CD4-positive, CD25-positive, alpha-beta regulatory T cell (primary cell): ENCODE measurements at places on chromosomes 4 and X. TPM values are rescaled to one million over a fixed set of nuclear protein-coding genes. Genes with fewer than 3 reads are reported as not detected.

The CTAG1B gene
- not detected for total RNA-seq

- no peak overlapping the region for H3K27ac ChIP-seq
- H3K4me3 ChIP-seq, result no peak overlapping the region
- no peaks in the 10 kb centered on the region for H3K4me1 ChIP-seq
- no peaks in the 10 kb centered on the region for H3K27me3 ChIP-seq
Measured at GRCh38 chrX:8971116-8971515, 62.8 kb downstream of the FAM9B start.

GRCh38 chr4:94642561-94642866, 115.2 kb upstream of the BMPR1B start:
- H3K27ac ChIP-seq, result no peak overlapping the region
- H3K4me3 ChIP-seq, result no peak overlapping the region
- DNase-seq, result no peak
- peaks cover 9% of the 10 kb centered on the region for H3K36me3 ChIP-seq
- no peaks in the 10 kb centered on the region for H3K27me3 ChIP-seq

DNA sequence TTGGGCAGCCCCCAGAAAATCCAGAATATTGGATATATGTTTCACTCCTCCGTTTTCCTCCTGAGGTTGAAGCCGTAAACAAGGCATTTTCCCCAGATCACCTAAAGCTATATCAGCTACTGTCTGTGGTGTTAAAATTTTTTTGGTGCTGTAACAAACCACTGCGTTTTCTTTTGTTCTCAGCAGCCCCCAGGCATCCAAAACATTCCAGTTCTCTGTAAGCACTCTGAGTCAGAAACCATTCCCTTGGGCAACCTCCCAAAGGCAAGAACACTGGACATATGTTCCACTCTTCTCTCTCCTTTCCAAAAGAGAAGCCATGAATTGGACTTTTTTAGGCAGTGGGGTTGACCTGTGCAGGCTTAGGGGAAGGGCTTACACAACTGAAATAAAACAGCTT, 310.9 kb downstream of the MID1IP1 start:
- H3K36me3 ChIP-seq, result no peaks in the 10 kb centered on the region
- no peak for DNase-seq
- H3K4me1 ChIP-seq, result no peaks in the 10 kb centered on the region
- H3K27ac ChIP-seq, result no peak overlapping the region

DNA sequence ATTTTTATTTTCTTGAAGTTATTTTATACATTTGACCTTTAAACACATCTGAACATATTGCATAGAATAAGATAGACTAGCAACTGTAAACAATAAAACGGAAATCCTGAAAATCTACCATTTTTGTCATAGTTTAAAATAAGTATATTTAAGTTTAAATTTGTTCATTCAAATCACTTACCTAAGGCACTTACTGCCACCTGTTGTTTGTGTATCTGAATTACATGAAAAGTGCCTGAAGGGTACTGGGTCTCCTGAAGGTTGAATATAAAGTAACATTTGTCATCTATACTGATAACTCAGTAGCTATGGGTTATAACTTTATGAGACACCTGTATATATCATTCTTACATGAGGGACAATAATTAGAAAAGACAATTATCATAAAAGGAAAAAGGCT, 38.6 kb downstream of the TRPC5 start:
- H3K27ac ChIP-seq, result no peak overlapping the region
- no peak overlapping the region for H3K4me3 ChIP-seq
- H3K4me1 ChIP-seq, result no peaks in the 10 kb centered on the region
- H3K36me3 ChIP-seq, result no peaks in the 10 kb centered on the region

GRCh38 chrX:41240509-41240908, 93.5 kb upstream of the DDX3X start:
- no peak overlapping the region for H3K4me3 ChIP-seq
- H3K4me1 ChIP-seq, result no peaks in the 10 kb centered on the region
- H3K27ac ChIP-seq, result no peak overlapping the region
- no peaks in the 10 kb centered on the region for H3K36me3 ChIP-seq

DNA sequence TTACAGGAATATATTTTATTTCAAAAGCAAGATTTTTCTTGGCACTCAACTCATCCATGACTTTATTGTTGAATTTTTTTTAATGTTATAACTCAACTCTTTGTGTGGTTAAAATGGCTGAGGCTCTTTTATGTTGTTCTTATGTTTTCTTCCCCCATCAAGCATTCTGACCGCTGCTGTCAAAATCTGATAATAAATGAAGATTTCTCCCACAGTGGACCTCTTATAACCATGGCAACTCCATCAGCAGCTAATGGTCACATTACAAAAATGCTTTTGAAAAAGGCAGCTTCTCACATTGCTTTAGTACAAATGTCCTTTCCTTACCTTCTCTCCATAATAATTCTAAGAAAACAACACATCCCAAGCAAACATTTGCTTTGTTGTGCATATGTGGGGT, 96.0 kb upstream of the ATOH1 start:
- no peaks in the 10 kb centered on the region for H3K4me1 ChIP-seq
- H3K4me3 ChIP-seq, result no peak overlapping the region
- H3K27me3 ChIP-seq, result no peaks in the 10 kb centered on the region

- H3K4me1 ChIP-seq, result no peaks in the 10 kb centered on the region
- no peaks in the 10 kb centered on the region for H3K36me3 ChIP-seq
- no peak overlapping the region for H3K27ac ChIP-seq
- DNase-seq, result no peak
- H3K27me3 ChIP-seq, result no peaks in the 10 kb centered on the region
Measured at GRCh38 chrX:148672517-148672916, 172.1 kb downstream of the AFF2 start.

GRCh38 chr4:124530464-124531077, 182.0 kb downstream of the ANKRD50 start:
- H3K36me3 ChIP-seq, result no peaks in the 10 kb centered on the region
- H3K27me3 ChIP-seq, result no peaks in the 10 kb centered on the region
- no peak overlapping the region for H3K27ac ChIP-seq
- DNase-seq, result no peak

The KLF3 gene
- 126 TPM for total RNA-seq

DNA sequence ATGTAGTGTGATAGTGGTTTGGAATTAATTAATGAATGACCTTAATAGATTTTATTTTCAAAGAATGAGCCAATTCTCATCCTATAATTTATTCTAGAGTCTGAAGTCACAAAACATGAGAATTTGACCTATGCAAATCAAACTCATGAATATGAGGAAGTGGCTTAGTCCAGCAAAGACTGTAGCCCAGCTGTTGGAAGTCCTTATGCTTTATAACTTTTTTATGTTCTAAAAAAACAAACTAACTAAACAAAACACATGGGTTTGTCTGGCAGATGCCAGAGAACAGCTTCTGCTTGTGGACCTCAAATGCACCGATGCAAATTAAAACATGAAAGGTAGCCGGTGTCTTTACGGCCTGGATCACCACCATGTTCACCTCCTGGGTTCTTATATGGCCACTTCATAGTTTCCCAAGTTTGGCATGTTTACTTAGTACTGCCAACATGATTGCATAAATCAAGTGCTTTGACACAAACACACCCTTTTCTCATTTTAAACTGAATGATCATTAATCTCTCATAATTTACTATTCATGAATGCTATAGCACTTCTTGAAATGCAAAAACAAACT, 277.4 kb downstream of the PAPSS1 start:
- H3K27ac ChIP-seq, result no peak overlapping the region
- DNase-seq, result no peak
- no peaks in the 10 kb centered on the region for H3K36me3 ChIP-seq
- no peak overlapping the region for H3K4me3 ChIP-seq
- H3K4me1 ChIP-seq, result no peaks in the 10 kb centered on the region

- DNase-seq, result no peak
- H3K27me3 ChIP-seq, result no peaks in the 10 kb centered on the region
- H3K27ac ChIP-seq, result no peak overlapping the region
- H3K4me1 ChIP-seq, result no peaks in the 10 kb centered on the region
- no peaks in the 10 kb centered on the region for H3K36me3 ChIP-seq
- no peak overlapping the region for H3K4me3 ChIP-seq
Measured at GRCh38 chr4:88027611-88028608, 20.5 kb downstream of the PKD2 start.

DNA sequence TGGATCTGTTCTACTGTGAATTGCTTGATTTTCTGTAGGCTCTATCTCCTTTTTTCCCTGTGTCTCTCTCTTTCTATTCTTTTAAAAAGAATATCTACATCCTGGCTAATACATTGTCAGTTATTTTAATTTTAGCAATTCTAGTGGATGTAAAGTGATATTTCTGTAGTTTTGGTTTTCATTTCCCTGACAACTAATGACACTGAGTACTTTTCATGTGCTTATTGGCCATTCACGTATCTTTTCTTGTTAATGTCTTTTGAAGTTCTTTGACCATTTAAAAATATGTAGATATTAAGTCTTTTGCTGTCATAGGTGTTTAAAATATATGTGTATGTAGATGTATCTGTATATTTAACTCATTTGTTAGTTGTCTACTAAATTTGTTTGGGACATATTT, 59.0 kb upstream of the SOX3 start:
- no peak overlapping the region for H3K27ac ChIP-seq
- no peaks in the 10 kb centered on the region for H3K27me3 ChIP-seq
- H3K4me3 ChIP-seq, result no peak overlapping the region

DNA sequence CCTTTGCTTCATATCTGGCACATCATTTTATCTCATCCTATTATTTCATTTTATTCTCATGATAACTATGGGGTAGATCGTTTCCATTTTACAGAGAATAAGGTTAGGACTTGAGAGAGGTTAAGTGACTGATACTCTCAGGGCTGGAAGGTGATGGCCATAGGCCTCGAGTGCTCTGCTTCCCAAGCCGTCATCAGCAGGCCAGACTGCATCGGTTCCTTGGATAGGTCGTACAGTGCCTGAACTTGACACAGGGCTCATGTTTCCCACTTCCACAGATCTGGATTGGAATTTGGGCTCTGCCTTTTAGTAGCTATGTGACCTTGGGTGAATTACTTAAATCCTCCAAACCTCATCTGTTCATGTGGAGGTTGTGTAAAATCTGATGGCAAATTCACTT, 81.4 kb downstream of the TMEM131L start:
- DNase-seq, result no peak
- peaks cover 25% of the 10 kb centered on the region for H3K36me3 ChIP-seq
- H3K4me1 ChIP-seq, result peaks cover 35% of the 10 kb centered on the region
- peak overlapping the region; percentile 6 for H3K27ac ChIP-seq
- no peaks in the 10 kb centered on the region for H3K27me3 ChIP-seq

The CT47B1 gene
- total RNA-seq, result not detected

DNA sequence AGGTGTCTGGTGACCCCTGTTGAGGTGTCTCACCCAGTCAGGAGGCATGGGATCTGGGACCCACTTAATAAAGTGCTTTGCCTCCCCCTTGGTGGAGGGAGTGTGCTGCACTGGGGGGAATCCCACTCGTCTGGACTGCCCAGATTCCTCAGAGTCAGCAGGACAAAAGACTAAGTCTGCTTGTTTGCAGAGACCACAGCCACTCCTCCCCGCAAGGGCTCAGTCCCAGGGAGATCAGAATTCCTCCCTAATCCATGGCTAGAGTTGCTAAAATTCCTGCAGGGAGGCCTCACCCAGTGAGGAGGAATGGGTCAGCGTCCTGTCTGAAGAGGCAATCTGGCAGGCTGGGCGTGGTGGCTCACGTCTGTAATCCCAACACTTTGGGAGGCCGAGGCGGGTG, 442.2 kb downstream of the PABPC4L start:
- H3K27ac ChIP-seq, result no peak overlapping the region
- H3K4me3 ChIP-seq, result no peak overlapping the region
- no peak for DNase-seq
- no peaks in the 10 kb centered on the region for H3K4me1 ChIP-seq
- no peaks in the 10 kb centered on the region for H3K27me3 ChIP-seq

- H3K4me3 ChIP-seq, result peak overlapping the region; percentile 98
- peaks cover 18% of the 10 kb centered on the region for H3K36me3 ChIP-seq
- peak overlapping the region; percentile 29 for H3K27ac ChIP-seq
- no peaks in the 10 kb centered on the region for H3K27me3 ChIP-seq
- no peak for DNase-seq
Measured at GRCh38 chr4:68346461-68346860, 3.4 kb downstream of the YTHDC1 start.

DNA sequence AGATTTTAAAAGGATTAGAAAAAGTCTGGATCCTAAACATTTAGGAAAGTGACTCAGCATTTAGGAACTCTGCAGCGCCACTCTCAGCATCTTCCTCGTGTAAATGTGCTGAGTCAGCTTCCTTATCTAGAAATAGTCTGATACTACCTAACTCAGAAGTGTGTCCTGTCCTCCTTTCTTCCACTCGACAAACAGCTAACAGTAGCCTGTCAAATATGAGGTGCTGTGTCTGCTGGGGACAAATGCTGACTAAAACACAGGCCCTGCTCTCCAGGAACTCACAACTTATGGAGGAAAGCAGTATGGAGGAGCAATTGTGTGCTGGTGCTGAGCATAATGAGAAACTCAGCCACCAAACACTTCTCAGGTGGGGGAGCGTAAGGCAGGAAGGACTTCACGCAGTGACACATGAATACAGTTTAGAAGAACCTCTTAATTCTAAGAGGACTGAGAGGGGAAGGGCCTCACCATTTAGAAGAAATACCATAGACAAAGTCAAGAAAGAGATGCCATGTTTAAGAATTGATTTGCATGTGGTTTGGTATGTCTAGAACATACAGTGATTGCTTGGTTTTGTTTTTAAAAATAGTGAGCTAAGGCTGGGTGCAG, 125.3 kb downstream of the SOWAHB start:
- no peak overlapping the region for H3K27ac ChIP-seq
- no peaks in the 10 kb centered on the region for H3K27me3 ChIP-seq
- no peak for DNase-seq
- no peaks in the 10 kb centered on the region for H3K36me3 ChIP-seq
- no peak overlapping the region for H3K4me3 ChIP-seq
- H3K4me1 ChIP-seq, result no peaks in the 10 kb centered on the region

DNA sequence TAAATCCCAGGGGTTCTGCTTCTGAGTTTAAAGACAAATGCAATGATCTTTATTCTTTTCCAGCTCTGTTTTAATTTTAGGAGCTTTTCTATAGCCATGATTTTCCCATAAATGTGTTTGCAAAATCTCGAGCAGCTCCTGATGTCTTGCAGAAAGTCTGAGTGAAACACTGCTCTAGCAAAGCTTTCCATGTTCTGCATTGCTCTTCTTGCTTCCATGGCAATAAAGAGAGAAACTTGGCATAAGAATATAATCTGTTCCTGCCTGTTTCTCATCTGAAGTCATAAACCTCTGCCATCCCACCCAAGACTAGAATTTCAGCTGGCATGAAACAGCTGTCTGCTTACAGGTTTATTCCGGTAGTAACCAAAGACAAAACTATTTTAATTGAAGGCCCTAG, 254.5 kb downstream of the SPRY1 start:
- H3K4me3 ChIP-seq, result no peak overlapping the region
- H3K4me1 ChIP-seq, result no peaks in the 10 kb centered on the region
- no peak for DNase-seq
- H3K27ac ChIP-seq, result no peak overlapping the region
- no peaks in the 10 kb centered on the region for H3K36me3 ChIP-seq
- H3K27me3 ChIP-seq, result no peaks in the 10 kb centered on the region
